Breast epithelium (tissue), 4 donors: ENCODE measurements at places on chromosomes 4 and X.
A peak's percentile ranks its signal among the peaks of the same experiment; 100 is the strongest.

GRCh38 chr4:132240081-132240480 is 909.0 kb upstream of the PCDH10 start:
- no peak for DNase-seq

GRCh38 chrX:131279617-131280016 is 9.5 kb downstream of the IGSF1 start:
- DNase-seq: no peak

- no peak for DNase-seq
Measured at GRCh38 chr4:23413631-23414030, 476.2 kb downstream of the PPARGC1A start.

- no peak for DNase-seq
Measured at GRCh38 chr4:181319629-181320028, 923.6 kb upstream of the TENM3 start.

DNA sequence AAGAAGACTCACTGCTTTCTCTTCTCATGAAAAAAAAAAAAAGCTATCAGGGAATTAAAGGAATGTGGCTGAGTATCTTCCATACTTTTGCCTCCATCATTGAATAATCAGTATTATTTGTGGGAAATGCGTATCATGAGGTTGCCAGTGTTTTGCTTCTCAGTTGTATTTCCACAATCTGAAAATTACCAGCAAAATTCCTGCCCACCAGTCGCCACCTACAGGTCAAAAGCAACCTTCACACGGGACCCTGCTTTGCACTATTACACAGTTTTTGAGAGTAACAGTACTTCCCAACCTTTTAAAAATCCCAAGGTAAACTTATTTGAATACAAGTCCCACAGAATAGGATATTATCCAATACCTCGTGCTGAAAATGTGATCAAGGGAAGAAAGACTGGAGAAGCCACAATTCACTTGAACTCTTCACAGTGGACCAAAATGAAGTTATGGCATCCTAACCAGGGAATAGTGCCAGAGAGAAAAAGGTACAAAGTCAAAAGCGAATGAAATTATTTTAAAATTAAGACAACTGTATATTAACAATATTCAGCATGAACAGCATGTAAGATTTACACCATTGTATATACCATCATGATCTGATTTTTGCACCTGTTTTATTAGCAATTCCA is 30.4 kb downstream of the PGRMC1 start:
- DNase-seq: no peak

GRCh38 chr4:147583876-147584275 is 33.3 kb upstream of the TMEM184C start:
- DNase-seq: no peak

DNA sequence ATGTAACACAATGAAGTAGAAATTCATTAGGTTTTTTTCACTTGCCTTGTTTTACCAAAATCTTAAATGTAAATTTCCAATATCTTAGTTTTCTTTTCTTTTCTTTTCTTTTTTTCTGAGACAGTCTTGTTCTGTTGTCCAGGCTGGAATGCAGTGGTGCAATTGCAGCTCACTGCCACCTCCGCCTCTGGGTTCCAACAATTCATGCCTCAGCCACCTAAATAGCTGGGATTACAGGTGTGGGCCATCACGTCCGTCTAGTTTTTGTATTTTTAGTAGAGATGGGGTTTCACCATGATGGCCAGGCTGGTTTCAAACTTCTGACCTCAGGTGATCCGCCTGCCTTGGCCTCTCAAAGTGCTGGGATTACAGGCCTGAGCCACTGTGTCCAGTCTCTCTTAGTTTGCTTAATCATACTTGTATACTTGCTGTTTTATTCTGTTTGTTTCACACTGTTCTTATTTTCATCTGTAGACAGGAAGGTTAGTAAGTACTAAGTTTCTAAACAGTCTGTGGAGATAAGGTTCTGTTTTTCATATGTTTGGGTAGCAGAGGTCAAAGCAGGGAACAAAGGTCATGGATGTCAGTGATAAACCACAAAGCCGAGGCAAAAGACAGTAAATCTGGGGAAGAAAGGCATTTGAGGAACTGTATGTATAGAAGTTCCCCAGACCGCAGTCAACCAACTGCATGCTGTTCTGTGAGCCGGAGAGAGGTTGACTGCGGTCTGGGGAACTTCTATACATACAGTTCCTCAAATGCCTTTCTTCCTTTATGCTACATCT is 129.1 kb downstream of the CBR4 start:
- DNase-seq: peak; percentile 35

- no peak for DNase-seq
Measured at GRCh38 chr4:114562176-114562904, 36.3 kb upstream of the UGT8 start.

DNA sequence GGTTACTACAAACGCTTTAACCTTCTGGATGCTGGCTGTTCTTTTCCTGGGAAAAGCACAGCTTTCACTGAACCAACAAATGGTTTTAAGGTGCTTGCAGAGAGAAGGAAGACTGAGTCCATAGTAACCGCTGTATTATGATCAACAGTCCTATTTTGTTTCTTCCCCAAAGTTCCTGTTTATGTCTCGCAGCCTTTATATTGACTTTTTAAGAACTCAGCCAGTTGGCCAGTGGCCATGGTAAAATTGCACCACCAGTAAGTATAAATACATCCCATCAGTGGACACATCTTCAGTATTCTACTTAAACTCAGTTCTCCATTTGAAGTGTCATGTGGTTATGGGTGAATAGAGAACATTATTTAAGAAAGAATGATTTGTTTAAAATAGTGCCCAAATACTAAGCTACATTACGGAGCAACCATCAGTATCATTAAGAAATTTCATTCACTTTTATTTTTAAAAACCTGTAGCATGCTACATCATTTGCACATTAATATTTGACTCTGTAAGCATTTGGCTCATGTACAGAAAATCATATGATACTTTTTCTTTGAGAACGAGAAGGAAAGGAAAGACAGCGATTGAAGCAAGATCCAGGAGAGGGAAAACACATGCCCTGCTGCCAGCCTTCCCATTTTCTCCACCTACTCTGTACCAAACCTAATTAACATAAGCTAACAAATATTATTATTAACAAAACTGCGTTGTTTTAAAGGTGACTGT is 287.0 kb downstream of the ARHGAP24 start:
- peak; percentile 27 for DNase-seq

DNA sequence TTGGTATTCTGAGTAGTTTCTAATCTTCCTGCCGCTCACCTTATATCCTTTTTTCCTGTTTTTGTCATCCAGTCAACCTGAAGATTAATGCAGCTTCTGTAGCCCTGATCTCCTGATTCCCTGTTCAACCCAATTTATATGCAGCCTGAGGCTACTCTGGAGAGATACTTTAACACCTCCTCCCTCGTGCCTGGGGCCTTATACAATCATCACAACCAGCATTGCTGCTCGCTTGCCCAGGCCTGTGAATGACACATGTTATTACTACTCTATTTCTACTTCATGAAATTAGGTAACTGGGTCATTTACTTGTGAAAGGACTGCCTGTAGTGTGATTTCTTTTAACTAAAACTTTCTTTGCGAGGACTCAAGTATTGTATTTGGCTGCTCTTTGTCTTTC is 33.7 kb upstream of the WDR17 start:
- no peak for DNase-seq
